ENCODE measurements at places on chromosomes 7 and 10.

GRCh38 chr10:47164126-47164799 lies 135.7 kb upstream of the GDF10 start:
- DNase-seq: no peak

DNA sequence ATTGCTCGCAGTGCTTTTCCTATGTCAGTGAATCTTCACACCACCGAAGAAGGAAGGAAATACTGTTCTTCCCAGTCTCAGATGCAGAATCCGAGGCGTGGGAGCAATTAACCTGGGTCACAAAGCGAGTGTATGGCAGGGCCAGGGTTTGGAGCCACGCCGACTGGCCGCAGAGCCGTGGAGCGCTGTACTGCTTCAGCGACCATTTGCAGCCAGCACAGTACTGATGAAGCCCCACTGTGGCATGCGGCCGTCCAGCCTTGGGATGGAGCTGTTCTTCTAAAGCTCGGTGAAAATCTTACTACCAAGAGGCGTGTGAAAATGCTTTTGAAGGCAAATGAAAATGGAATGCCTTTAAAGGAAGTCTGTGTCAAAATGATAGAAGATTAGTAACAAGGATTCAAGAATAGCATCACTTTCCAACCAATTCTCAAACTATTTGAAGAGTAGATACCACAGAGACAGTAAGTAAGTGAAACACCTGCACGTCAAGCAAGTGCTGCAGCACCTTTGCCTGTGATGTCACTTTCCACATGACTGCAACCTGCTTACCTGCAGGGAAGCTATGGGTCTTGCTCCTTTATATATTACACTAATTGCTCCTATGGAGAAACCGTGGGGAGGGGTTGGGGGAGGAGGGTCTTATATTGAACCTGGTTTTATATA lies 4.9 kb downstream of the PPP2R2D start:
- DNase-seq: no peak

DNA sequence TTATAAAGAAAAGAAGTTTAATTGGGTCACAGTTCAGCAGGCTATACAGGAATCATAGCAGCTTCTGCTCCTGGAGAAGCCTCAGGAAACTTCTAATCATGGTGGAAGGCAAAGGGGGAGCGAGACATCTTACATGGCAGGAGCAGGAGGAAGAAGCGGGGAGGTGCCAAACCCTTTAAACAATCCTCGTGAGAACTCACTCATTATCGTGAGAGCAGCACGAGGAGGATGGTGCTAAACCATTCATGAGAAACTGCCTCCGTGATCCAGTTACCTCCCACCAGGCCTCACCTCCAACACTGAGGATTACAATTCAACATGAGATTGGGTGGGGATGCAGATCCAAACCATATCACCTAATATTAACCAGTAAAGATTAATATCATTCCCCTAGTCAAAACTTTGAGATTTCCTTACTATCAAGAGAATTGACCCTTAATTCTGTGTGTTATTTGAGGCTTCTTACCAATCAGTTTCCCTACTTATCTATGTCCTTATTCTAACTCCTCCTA lies 1.6 kb upstream of the SMO start:
- DNase-seq: no peak

GRCh38 chr10:83820033-83820432 lies 319.3 kb upstream of the GHITM start:
- no peak for DNase-seq

GRCh38 chr7:5229451-5230264 lies 39.6 kb downstream of the WIPI2 start:
- no peak for DNase-seq

DNA sequence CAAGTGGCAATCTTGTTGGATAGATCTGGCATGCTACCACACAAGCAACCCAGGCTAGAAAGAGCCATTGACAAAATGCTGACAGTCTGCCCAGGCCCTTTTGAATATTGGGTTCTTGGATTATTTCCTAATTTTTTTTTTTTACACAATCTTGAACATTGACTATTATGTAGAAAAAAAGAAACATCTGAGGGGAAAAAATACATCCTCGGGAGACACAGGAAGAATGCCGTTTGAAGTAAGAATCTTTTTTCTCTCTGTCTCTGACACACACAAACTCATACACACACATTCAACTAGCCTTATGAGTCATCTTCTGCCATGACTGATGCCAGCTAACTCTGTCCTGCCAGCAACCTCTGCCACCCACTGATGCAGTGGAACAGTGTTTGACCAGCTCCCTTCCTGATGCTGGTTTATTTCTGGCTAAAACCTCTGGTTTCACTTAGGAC lies 47.2 kb downstream of the SORBS1 start:
- DNase-seq: no peak

DNA sequence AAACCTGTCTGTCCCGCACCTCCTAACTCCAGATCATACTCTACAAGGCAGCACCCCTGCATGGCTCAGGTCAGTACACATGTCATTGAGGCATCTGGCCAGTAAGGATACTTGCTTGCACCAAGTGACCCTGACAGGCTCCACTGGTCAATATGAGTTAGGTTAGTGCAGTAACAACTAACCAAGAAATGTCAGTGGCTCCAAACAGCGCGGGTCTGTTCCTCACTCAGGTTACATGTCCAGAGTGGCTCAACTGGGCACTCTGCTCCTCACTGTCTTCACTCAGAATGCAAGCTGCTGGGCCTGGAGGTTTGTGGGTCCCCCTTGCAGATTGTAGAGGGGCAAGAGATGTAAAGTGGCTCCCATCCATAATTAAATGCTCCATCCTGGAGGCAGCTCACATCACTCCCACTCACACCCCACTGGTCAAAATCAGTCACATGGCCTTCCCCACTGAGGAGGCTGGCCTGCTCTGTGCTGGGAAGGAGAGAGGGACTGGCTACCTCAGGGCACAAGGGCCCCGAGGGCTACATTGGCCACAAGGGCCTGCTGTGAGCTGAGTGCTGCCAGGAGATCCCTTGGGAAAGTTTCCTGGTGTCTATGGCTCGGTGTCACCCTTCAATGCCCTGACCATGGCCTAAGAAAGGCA lies 109.1 kb upstream of the GDF10 start:
- DNase-seq: no peak

- DNase-seq: no peak
Measured at GRCh38 chr10:31148951-31149350, 117.3 kb upstream of the ZNF438 start.

All from left hindlimb (tissue), 1 donor.